Stimulated activated CD4-positive, alpha-beta T cell treated with anti-CD3 and anti-CD28 coated beads, Interleukin-4, amount 100 ng/mL, for 24 hours (primary cell): ENCODE measurements at places on chromosomes 5 and 9.

DNA sequence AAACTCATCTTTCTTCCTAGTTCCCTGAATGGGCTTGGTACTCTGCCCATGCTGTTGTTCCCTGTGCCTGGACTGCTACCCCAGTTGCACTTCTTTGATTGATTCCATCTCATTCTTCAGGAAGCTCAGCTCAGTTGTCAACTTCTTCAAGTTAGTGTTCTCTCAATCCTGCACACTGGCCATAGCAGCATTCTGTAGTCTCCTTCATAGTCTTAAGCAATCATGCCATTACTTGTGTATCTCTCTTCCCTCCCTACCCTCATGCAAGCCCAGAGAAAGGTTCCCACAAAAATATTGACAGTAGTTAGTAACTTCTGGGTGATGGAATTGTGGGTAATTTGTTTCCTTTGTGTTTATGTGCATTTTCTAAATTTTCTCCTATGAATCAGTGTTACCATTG, 5.5 kb downstream of the KDM4C start:
- no peak for DNase-seq

- no peak for DNase-seq
These were observed 144.6 kb upstream of the PPP1R26 start for GRCh38 chr9:135334953-135335460.

GRCh38 chr5:74519161-74519571, 121.4 kb downstream of the ENC1 start:
- DNase-seq: no peak

DNA sequence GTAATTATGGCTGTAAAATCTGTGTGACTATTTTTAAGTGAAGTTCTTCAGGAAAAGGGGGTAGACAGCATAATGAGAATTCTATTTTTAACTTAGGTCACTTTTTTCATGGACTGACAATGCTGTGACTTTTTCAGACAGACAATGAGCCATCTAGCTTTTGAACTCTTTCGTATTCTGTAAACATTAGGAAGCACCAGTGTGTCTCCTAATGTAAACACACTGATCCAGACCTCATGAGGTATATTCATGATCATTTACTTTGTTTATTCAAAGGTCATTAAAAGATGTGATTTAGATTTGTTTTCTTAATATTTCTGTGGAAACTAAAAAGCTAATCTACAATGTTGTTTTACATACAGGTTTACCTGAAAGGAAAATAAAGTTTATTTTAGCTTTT, 352.6 kb downstream of the ADGRV1 start:
- DNase-seq: no peak

DNA sequence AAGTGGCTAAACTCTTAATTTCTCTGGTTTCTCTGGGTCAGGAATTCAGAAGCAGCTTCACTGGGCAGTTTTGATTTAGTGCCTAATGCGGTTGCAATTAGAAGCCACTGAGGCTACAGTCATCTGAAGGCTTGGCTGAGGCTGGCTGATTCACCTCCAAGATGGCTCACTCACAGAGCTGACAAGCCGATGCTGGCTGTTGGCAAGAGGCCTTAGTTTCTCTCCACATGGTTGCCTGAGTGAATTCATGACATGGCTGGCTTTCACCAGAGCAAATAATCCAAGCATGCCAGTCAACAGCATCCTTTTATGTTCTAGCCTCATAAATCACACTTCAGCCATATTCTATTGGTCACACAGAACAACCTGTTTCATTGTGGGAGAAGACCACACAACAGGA, 2.8 kb upstream of the CDK7 start:
- DNase-seq: no peak

- no peak for DNase-seq
These were observed 55.8 kb downstream of the GNAQ start for GRCh38 chr9:77975806-77976205.

GRCh38 chr5:172943906-172944305, 15.3 kb upstream of the RPL26L1 start:
- DNase-seq: no peak

GRCh38 chr5:100904259-100904861, 1.3 kb upstream of the ST8SIA4 start:
- DNase-seq: peak; percentile 65

GRCh38 chr5:421287-421880, 21.6 kb upstream of the EXOC3 start:
- no peak for DNase-seq

DNA sequence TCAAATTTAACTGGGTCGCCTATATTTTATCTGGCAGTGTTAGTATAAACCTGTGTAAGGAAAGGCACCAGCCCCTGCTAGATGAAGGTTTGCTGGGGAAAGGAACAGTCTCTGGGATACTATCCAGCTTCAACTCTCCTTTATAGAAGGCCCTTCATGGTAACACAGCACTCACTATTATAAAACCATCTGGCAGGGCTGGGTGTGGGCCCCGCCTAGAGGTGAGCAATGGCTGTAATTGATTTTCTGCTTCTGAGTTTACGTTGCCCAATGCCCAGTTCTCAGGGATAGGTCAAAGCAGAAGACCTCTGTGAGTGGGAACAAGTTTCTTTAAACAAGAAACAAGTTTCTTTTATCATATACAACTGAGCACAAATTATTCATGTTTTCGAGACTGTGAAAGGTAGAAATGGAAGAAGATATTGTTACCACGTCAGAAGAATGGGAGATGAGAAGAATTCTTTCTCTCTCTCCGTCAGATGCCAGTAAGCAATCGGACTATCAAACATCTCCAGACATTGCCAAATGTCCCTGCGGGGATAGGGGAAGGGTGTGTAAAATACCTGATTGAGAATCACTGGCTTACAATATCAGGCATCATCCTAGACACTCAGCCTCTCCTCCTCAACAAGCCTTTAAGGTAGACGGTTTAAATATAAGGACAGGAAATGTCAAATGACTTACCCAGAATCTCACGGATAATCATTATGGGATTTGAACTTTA, 205.9 kb downstream of the PDZD2 start:
- DNase-seq: no peak

DNA sequence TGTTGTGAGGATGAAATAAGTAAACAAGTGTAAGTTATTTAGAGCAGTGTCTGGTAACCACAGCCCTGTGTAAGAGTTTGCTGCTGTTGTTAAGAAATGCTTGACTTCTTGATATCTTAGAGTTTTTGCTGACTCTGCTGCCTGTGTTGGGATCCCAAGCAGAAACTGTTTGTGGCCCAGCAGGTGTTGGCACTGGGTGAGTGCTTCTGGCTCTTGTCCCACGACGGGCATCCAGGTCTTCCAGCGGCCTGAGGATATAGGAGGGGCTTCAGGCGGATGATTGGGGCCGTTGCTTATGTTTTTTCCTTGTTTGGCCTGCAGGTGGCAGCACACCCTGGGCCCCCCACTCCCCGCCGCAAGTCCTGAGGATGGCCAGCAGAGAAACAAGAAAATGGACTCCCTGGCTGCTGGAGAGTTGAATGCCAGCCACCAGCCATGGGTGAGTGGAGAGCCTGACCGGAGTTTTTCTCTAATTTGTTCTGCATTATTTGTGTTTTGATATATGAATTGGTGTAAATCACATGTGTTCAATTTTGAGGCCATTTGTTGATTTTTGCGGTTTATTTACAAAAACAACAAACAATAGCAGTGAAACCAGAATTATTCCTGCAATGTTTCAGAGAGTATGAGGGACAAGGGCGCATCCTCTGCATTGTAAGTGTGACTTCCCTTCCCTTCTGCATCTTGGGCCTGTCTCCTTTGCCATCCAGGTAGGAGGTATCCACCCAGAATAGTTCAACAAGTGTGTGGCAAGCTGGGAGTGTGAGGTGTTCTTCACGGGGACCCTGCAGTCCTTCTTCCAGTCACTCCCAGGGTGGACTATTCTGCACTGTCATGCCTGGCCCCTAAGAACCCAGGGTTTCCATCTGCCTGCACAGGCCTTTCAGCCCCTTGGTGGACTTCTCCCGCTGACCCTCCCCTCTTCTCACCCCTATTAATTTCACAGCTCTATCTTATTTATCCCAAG, 50.3 kb downstream of the SLC22A5 start:
- peak; percentile 66 for DNase-seq

DNA sequence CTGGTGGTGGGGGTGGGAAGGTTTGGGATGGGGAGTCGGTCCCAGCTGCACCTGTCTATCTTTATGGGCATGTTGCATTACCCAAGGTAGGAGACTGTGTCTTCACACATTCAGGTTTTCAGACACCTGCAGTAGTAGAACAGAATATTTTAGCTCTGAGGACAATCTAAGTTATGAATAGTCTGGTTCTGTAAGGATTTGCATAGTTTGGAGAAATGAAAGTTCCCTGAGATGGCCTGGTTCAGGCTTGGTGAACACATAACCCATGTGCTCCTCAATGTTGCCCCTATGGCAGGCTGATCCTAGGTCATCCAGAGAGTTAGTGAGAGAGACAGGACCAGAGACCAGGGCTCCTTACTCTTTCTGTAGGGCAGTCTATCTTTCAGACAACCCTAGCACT, 20.7 kb downstream of the TNFSF8 start:
- DNase-seq: no peak

- DNase-seq: no peak
These were observed 811.0 kb upstream of the GRAMD2B start for GRCh38 chr5:125612181-125612721.

- DNase-seq: no peak
These were observed 496.6 kb downstream of the CTNND2 start for GRCh38 chr5:11407556-11408145.

GRCh38 chr5:115313632-115314031, 17.2 kb upstream of the CCDC112 start:
- no peak for DNase-seq

- DNase-seq: peak; percentile 69
These were observed 21.8 kb downstream of the FYB1 start for GRCh38 chr5:39197556-39197955.

DNA sequence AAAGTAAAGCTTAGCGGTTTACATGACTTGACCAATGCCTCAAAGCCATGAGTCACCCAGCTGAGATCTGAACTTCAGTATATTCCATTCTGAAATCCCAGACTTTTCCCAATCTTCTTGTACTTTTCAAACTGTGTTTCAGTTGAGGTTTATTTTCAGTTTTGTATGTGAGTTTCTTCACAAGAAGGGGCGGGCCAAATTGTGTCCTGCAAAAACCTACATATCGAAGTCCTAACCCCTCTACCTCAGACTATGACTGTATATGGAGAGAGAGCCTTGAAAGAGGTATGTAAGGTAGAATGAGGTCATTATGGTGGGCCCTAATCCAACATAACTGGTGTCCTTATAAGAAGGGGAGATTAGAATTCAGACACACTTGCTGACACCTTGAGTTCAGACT, 666 bp upstream of the TLR4 start:
- no peak for DNase-seq

GRCh38 chr5:6540111-6540827, 91.6 kb downstream of the UBE2QL1 start:
- no peak for DNase-seq

DNA sequence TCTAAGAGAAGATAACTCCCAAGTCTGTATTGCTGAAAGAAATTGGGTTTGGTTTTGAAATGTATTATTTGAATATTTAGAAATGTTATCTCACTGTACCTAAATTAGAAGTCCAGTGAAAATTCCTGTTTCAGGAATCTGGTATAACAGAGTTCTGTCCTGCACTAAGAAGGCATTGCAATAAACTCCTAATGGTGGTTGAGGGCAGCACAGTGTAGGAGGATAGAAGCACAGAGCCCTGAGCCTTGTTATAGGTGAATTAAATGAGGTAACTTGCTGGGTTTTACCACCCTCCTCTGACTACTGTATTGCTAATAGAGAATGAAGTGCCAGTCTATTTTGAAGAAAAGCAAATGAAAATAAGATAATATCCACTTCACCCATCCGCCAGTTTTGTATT, 143.4 kb downstream of the CD180 start:
- DNase-seq: no peak

DNA sequence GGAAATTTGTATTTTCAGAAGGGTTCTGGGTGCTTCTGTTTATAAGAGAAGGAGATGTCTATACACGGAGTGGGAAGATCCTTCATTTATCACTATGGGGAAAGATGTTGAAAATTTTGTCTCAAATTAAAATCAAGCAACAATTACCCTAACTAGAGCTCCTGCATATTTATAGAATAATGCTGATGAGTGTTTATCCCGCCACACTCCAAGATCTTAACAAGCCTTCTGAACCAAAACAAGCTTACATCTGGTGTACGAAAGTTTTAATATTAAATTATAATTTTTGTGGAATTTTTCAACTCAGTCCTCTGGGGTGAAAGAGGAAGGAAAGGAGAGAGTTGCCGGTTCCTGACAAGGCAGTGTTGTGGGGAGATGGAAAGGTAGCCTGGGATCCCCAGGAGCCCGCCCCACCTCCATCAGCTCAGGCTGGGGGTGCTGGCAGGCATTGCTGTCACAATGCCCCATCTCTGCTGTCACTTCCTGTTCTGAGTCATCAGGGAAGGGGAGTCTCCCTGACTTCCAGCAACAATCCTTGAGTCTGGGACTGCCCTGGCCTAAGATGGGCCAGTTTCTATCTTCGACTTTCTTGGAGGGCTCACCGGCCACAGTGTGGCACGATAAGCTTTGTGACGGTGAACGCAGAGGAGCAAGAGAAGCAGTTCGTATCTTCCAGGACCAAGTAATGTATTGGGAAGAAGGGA, 64.5 kb downstream of the ERAP1 start:
- DNase-seq: no peak

DNA sequence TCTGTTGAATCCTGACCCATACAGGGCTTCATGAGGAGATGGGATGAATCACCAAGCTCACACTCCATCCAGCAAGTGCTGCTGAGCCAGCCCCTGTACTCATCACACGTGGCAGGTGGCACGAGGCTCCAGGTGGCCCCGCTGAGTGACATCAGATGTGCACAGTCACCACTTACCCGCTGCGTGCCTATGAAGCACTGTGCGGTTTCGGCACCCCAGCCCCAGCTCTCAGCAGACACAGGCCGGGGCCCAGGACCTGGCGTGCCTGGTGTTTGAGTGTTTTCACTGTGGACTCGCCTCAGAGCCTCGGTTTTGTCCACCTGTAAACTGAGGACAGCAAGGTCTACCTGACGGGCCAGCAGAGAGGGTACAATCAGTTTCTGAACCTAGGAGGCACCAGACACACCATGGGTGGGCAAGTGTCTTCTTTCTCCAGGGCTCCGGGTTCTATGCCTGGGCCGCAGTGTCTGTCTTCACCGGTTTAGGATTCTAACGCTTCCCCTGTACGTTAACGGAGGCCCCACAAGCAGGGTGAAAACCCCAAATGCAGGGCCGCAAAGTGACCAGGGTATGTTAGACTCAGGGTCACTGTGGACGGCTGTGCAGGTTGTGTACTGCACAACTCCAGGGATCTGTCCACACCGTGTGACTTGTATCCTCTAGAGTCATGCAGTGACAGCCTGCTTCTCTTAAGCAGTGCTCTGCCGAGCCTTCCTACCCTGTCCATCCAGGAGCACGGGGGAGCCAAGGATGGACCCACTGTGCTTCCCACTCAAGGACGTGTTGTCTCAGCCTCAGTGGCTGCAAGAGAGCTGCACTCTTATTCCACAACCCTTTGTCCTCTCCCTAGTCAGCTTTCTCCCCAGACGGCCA, 44.3 kb upstream of the COL5A1 start:
- no peak for DNase-seq

DNA sequence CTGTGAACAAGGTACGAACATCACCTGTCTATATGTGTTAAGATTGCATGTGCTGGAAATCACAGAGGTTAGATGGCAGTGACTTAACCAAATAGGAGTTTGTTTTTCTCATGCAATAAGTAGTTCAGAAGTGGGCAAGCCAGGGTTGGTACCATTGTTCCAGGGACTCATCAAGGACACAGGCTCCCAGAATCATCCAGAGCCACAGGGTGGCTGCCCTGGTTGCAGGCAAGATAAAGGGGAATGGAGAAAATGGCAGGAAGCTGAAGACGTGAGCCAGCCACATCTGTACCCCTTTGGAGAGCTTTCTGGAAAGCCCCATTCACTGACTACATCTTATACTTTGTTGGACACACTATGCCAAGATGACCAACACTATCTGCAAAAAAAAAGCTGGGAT, 126.0 kb upstream of the IL12B start:
- DNase-seq: no peak

- no peak for DNase-seq
These were observed 473.0 kb downstream of the PLK2 start for GRCh38 chr5:57986761-57987341.
